Memory B cell (primary cell): ENCODE measurements at places on chromosomes 4 and X.

- no peak for DNase-seq
These were observed 12.4 kb upstream of the PITX2 start for GRCh38 chr4:110635163-110635865.

GRCh38 chrX:41789374-41789773 lies 65.4 kb downstream of the GPR82 start:
- no peak for DNase-seq

DNA sequence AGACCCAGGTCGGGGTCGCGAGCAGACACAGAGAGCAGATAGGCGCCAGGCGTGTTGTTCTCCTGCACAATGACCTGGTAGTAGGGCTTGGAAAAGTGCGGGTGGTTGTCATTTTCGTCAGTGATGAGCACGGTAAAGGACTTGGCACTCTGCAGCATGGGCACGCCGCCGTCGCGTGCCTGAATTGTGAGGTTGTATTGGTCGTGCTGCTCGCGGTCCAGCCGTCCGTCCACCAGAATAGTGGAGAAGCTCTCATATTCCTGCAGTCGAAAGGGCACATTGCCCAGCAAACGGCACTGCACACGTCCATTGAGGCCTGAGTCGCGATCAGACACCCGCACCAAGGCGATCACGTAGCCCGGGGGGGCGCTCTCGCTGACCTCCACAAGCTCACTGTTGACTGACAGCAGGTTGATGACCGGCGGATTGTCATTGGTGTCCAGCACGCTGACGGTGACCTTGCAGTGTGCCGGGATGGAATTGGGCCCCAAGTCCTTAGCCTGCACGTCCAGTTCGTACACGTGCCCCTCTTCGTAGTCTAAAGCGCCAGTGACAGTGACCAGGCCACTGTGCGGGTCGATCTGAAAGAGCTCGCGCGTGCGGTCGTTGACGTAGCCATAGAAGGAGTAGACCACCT lies 2.8 kb downstream of the PCDH19 start:
- no peak for DNase-seq

- DNase-seq: no peak
These were observed 160.1 kb downstream of the RBMX2 start for GRCh38 chrX:130561930-130562329.

DNA sequence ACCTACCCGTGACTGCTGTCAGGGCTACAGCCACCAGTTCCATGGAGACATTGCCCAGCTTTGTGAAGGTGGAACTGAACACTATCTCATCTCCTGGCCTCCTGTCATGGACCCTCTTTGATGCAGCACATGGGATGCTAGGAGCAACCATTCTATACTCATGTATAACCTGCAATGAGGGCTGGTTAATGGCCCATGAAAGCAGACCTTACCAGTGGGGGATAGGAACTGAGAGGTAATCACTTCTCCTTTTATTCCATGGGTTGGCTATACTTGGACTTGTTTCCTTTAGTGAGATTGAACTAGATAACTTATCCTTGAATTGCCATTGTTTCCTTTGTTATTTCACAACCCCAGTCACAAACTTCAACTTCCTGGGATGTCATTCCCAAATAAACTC lies 310.6 kb downstream of the BMPR1B start:
- DNase-seq: no peak

DNA sequence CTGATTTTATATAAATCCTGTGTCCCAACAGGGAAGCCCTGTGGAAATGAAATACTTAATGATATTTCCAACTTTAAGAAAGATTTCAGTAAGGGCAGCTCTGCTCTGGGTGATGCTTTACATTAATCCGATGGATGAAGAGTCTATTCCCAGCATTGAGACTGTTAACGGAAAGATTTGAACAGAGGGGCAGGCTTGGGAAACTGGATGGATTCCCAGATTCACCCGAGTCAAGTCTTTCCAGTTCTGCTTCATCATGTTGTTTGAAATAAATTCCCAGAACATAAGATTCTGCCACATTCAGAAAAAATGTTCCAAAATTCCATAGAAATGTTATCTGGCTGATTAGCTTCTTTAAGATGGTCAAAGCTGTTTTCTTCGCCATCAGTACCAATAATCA lies 246.0 kb downstream of the FBXW7 start:
- DNase-seq: no peak

- no peak for DNase-seq
These were observed 733.7 kb upstream of the CT83 start for GRCh38 chrX:117196481-117196880.

GRCh38 chr4:140018931-140019618 lies 134.9 kb downstream of the MAML3 start:
- no peak for DNase-seq

DNA sequence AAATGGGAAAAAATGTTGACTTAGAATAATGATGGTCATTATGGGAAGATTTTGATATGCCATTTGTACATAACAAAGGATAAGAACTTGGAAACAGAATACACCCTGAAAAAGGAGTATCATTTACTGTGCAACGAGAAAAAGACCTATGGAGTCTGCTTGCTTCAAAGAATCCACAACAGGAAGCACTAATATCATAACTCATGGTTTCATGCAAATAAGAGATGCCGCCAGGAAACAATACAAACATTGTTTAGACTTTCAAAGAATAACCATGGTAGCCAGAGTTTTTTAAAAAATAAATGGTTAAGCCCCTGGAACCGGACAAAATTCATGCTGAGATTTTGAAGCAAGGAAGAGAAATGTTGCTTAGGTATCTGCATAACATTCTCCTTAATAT lies 139.9 kb upstream of the ETNPPL start:
- no peak for DNase-seq

DNA sequence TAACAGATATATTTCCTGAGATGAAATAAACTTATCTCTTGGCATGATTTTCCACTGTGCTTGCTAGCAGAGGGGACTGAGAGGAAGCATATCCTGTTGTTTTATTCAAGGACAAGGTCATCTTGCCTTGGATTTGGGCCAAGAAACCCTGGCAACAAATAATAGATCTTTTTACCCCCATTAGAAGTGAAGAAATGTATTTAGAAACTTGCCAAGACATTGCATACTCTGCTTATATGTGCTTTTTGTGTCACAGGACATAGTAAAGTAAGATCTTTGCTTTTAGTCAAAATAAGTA lies 170.2 kb downstream of the RAPGEF2 start:
- DNase-seq: no peak

- DNase-seq: no peak
These were observed 453.3 kb upstream of the INTU start for GRCh38 chr4:127179256-127180087.

GRCh38 chr4:75898536-75898935 lies 3.7 kb downstream of the PPEF2 start:
- no peak for DNase-seq

DNA sequence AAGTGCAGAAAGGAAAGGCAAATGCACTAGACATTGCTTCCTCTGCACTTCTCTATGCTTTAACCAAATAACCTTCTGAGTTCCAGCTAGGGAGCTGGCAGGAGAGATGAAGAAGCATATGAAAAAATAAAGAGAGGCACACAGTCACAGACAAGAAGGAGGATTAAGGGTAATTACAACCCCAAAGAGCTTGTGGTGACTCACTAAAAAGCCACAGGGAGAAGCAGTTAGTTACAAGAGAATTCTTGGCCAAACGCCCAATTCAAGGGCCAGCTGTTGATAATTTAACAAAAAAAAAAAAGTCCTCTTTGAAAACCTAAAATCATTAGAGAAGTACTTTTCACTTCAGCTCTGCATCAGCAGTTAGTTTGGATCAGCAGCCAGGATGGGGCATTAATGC lies 478.0 kb downstream of the KCNIP4 start:
- DNase-seq: no peak

DNA sequence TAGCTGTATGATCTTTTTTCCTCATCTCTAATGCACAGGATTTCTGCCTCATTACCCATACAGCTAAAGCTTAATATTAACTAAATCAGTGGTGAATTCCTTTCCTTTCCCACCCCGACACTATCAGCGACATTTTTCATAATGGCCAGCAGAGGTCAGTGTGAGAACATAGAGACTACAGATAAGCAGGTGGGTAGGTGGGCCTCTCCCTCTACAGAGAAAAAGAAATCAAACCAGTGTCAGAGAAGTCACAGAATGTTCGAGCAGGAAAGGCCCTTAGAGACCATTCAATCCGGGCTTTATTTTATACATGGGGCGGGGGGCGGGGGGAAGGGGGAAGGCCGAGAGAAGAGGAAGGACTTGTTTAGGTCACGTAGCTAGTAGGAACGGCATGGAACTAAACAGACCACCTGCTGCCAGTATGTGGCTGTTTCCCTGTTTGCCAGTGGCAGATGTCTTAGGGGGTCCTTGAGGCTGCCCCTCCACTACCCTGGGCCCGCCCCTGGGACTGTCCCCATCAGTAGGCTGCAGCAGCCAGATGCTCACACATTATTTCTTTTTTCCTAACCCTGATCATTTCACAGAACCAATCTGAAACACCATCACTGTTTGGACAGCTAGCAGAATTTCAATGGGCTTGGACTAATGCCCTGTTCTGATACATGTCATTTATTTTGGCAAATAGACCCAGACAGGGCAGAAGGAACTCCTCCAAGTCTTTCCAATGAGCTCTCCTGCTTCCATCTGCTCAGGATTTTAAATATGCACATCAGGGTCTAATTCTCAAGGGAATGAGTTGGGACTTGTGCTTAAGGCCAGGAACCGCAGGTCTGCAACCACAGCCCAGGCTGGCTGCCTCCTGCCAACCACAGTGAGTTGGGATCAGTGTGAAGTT lies 133.4 kb downstream of the ATG4A start:
- DNase-seq: no peak

GRCh38 chr4:2907706-2908293 lies 55.4 kb downstream of the NOP14 start:
- DNase-seq: no peak

GRCh38 chr4:65019775-65020174 lies 610.5 kb upstream of the TECRL start:
- DNase-seq: no peak

- no peak for DNase-seq
These were observed 13.1 kb upstream of the EOLA1 start for GRCh38 chrX:149527705-149528104.

DNA sequence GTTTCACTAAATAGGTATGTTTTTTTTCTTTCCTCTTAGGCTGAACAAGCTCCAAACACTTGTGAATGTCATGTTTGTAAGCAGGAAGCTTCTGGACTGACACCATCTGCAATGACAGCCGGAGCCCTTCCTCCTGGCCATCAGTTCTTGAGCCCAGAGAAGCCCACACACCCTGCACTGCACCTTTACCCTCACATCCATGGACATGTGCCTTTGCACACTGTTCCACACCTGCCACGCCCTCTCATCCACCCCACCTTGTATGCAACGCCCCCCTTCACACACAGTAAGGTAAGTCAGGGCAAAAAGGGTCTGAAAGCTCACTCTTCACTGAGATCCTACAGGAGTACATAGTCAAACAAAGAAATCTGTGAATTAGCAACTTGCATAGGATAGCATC lies 84.1 kb downstream of the TNIP2 start:
- no peak for DNase-seq

DNA sequence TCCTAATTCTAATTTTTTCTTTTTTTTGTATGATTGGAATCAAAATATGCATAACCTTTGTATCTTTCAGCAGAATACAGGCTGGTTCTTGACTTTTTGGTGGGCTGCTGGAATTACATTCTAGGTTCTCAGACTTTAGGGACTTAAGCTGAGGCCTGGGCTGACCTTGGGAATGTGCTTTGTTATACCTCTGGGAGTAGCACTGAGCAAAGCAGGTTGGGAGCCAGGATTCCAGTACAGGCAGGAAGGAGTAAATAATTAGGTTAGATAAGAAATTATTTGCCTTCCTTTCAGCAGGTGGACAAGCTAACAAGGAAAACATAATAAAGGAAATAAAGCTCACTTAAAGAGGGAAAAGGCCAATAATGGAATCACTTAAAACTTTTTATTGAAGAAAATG lies 49.9 kb upstream of the SLC4A4 start:
- DNase-seq: no peak

GRCh38 chr4:38728631-38729141 lies 54.1 kb downstream of the TLR10 start:
- no peak for DNase-seq
